PC-3 (cell line): ENCODE measurements at places on chromosomes 6 and 20.

DNA sequence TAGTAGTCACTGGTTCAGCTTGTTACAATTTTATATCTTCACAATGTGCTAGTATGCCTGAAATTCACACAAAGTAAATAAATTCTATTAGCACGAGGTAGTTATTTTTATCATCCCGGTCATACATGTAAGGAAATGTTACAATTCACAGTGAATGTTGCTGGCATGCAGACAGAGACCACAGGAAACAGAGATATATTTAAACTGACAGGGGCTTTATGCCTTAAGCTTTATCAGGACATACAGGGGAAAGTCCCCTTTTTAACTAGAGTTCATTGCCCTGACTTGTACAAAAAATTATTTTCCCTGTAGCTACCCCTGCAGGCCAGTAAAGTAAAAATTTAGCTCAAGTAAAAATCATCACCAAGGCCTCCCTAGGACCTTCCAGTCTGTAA lies 712.0 kb upstream of the NRSN1 start:
- no peaks in the 10 kb centered on the region for H3K36me3 ChIP-seq
- peak; percentile 70 for DNase-seq
- no peak overlapping the region for H3K4me3 ChIP-seq
- no peaks in the 10 kb centered on the region for H3K27me3 ChIP-seq

DNA sequence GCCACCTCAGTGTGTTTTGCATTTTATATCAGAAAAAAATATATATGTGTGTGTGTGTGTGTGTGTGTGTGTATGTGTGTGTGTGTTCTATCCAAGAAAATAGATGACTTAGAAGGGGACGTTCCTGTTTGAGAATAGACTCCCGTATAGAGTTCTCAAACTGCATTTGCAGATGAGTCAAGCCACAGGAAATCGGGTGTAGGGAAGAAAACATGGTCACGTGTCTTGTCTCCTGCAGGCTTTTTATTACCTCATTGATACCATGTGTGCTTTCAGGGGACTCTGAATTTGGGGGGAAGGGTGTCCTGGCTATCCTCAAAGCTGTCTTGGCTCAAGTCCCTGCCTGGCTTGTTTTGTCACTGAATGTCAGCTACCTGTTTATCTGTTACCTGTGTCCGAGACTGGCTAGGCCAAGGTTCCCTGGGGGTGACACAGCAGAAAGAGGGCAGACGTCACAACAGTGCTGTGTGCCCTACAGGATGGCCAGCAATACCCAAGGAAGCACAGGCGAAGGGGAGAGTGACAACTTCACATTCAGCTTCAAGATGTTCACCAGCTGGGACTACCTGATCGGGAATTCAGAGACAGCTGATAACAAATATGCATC lies 55.7 kb upstream of the NOP56 start:
- H3K36me3 ChIP-seq: no peaks in the 10 kb centered on the region
- no peaks in the 10 kb centered on the region for H3K4me1 ChIP-seq
- H3K27me3 ChIP-seq: peaks cover 27% of the 10 kb centered on the region
- no peak overlapping the region for H3K27ac ChIP-seq
- H3K4me3 ChIP-seq: no peak overlapping the region

DNA sequence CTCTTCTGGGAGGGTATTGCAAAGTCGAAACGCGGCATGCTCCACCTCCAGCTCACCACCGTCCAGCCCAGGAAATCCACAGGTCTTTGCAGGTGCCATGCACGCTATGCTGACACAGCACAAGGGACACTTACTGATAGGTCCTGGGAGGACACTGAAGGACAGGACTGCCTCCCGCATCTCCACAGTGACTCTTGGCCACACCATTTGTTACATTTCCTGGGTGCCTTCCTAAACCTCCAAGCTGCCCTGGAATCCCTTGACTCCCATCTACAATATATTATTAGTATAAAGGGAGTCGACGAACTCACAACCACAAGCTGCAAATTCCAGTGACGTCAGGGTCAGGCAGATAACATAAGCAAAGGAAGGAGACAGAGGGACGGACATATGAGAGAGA lies 106.9 kb downstream of the JPH2 start:
- no peaks in the 10 kb centered on the region for H3K27me3 ChIP-seq
- no peak for DNase-seq
- H3K4me3 ChIP-seq: no peak overlapping the region
- no peaks in the 10 kb centered on the region for H3K36me3 ChIP-seq

DNA sequence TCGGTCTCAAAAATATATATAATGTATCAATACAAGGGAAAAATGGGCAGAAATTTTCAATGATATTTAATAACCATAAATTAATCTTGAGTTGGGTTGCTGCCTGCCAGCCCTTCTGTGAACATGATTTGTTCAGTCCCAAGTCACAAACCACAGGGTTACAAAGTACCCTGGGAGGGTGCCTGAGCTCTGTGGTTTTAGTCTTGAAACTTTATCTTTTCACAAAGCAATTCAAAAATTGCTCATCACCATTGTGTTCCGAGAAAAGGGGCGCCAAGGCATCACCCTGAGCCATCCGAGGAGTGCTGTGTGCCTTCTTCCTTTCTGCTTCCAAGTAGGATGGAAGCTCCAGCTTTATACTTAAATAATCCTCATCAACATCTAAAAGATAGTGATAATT lies 141.6 kb upstream of the AKAP12 start:
- H3K36me3 ChIP-seq: 0 out of 2 replicates have a peak, but pooled peaks cover 6% of the 10 kb centered on the region
- no peaks in the 10 kb centered on the region for H3K4me1 ChIP-seq
- no peaks in the 10 kb centered on the region for H3K27me3 ChIP-seq
- H3K4me3 ChIP-seq: no peak overlapping the region

DNA sequence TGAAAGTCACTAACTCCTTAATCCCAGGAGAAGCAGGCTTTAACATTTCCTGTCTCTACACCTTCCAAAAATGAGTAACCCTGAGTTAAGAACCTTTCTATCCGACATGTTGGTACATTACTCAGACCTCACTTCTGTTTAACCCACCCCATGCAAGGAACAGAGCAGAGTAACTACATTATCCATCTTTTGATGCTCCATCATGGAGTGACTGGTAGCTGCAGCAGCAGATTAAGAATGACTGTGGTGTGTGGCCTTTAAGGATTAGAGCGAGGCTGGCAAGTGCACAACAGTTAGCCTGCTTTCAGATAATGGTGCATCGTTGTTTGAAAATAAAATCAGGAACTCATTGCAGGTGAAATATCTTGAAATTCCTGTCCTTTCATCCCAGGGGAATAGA lies 2.0 kb downstream of the TRAF3IP2 start:
- no peaks in the 10 kb centered on the region for H3K27me3 ChIP-seq
- peaks cover 37% of the 10 kb centered on the region for H3K4me1 ChIP-seq

DNA sequence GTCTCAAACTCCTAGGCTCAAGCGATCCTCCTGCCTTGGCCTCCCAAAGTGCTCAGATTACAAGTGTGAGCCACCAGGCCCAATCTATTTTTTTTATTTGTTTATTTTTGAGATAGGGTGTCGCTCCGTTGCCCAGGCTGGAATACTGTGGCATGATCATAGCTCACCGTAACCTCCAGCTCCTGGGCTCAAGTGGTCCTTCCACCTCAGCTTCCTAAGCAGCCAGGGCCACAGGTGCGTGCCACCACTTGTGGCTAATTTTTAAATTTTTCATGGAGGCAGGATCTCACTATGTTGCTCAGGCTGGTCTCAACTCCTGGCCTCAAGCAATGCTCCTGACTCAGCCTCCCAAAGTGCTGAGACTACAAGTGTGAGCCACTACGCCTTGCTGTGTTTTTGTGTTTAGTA lies 9.8 kb downstream of the KIF3B start:
- peaks cover 14% of the 10 kb centered on the region for H3K4me1 ChIP-seq
- H3K27ac ChIP-seq: no peak overlapping the region
- no peak overlapping the region for H3K4me3 ChIP-seq
- no peaks in the 10 kb centered on the region; the same call in 1 of the 2 replicates for H3K36me3 ChIP-seq
